ENCODE measurements at places on chromosomes 6 and 20. TPM values are rescaled to one million over a fixed set of nuclear protein-coding genes. Genes with fewer than 3 reads are reported as not detected.

DNA sequence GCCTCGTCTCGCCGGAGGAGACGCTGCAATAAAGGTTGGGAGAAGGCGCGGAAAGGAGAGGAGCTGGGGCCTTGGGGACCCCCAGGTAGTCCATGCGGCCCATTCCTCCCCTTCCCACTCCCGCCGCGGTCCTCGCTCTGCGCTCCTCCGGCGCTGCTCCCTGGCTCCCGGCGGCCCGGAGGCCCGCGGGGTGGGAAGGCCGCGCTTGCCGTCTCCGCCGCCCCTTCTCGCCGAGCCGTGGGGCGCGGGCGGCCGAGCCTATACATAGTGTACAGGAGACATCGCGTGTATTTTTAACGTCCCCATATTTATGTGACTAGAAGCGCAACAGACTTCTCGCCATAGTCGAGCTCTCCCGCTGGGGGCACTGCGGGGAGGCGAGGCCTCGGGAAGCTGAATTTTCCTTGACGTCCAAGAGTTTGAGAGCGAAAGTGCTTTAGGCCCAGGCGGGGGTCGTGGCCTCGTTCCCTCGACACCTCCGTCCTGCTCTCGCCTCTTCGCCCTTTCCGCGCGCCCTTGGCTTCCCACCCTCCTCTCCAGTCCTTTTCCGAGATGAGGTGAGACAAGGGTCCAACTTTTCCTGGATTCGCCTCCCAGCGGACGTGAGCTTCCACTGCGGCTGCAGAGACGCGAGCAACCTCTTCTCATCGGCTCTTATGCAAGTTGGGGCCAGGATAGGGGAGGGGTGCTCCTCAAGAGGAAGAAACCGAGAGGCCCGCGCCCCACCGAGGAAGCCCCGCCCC lies 29.0 kb downstream of the SLC12A5 start:
- no peak overlapping the region for H3K27ac ChIP-seq
- peaks cover 6% of the 10 kb centered on the region for H3K36me3 ChIP-seq
- peaks cover 14% of the 10 kb centered on the region for H3K4me1 ChIP-seq
- peaks cover 10% of the 10 kb centered on the region for H3K27me3 ChIP-seq

DNA sequence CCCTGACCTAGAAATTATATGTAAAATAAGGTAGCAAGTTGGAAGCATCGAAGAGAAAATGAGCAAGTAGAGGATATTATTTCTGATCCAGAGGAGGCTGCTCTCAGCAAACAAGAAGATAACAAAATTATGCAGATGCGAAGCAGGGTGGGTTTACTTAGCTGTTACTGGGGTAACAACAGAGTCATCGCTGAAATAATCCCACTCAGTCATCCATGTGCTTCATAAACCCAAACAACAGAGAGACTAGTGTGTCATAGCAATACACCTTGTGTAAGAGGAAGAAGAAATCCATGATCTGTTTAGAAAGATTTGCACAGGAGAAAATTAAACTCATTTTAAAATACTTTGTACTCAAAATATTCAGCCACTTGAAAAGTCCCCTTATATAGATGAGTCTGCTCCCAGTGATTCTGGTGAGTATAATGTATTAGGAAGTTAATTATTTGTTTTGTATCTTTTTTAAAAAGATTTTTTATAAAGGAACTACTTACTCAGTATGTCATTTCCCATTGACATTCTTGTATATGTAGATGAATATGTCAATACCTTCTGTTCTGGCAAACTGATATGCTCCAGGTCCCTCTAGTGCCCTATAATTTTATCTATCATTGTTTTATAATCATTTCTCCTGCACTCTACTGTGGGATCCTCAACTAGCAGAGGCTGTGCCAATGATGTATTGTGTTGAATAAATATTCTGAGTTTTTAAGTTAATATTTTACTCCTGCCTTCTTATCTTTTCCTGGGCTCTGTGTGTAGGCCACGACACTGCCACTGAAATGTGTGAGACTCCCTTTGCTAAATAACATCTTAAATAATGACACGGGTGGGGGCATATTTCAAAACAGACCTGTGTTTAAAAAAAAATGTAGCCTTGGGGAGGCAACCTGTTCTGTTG lies 8.6 kb upstream of the HIVEP2 start:
- no peaks in the 10 kb centered on the region for H3K27me3 ChIP-seq
- H3K4me3 ChIP-seq, result no peak overlapping the region
- DNase-seq, result no peak
- H3K36me3 ChIP-seq, result no peaks in the 10 kb centered on the region
- no peaks in the 10 kb centered on the region for H3K4me1 ChIP-seq
- H3K27ac ChIP-seq, result no peak overlapping the region

GRCh38 chr20:33828326-33828844 lies 17.2 kb downstream of the CHMP4B start:
- H3K4me3 ChIP-seq, result no peak overlapping the region
- peaks cover 11% of the 10 kb centered on the region for H3K4me1 ChIP-seq
- H3K27me3 ChIP-seq, result no peaks in the 10 kb centered on the region
- no peak for DNase-seq
- peaks cover 4% of the 10 kb centered on the region for H3K36me3 ChIP-seq

- peak; percentile 65 for DNase-seq
- peaks cover 48% of the 10 kb centered on the region for H3K4me1 ChIP-seq
- H3K27me3 ChIP-seq, result no peaks in the 10 kb centered on the region
- H3K36me3 ChIP-seq, result no peaks in the 10 kb centered on the region
- H3K27ac ChIP-seq, result peak overlapping the region; percentile 93
- H3K4me3 ChIP-seq, result no peak overlapping the region
Measured at GRCh38 chr6:16770701-16771569, 9.7 kb upstream of the ATXN1 start.

DNA sequence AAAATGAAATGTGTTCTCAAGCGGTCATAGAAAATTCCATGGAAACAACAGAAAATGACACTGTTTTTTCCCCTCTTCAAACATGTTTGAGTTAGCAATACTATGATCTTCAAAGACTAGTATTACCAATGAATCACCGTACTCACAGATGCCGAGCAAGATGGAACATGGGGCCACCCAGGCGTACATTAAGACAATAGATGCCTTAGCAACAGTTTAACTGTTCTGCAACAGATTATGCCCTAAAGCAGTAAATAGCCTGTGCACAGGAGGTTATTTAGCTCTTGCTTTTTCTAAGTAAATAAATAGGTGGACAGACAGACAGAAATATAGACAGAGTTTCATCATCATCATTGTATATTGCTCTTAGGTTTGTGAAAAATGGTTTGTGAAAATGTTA lies 284.0 kb upstream of the DEFB112 start:
- H3K27ac ChIP-seq, result no peak overlapping the region
- no peak for DNase-seq
- H3K4me3 ChIP-seq, result no peak overlapping the region
- H3K27me3 ChIP-seq, result no peaks in the 10 kb centered on the region
- no peaks in the 10 kb centered on the region for H3K36me3 ChIP-seq

EPPIN gene
- total RNA-seq, result not detected

BPI gene
- not detected for total RNA-seq

GRCh38 chr20:63539092-63539430 lies 1.9 kb upstream of the PTK6 start:
- no peaks in the 10 kb centered on the region for H3K27me3 ChIP-seq
- H3K4me1 ChIP-seq, result peaks cover 8% of the 10 kb centered on the region
- DNase-seq, result no peak
- H3K27ac ChIP-seq, result no peak overlapping the region
- H3K36me3 ChIP-seq, result no peaks in the 10 kb centered on the region
